ENCODE measurements at places on chromosomes 2 and 18.

GRCh38 chr2:135091681-135092080, 39.6 kb downstream of the RAB3GAP1 start:
- no peak for DNase-seq

DNA sequence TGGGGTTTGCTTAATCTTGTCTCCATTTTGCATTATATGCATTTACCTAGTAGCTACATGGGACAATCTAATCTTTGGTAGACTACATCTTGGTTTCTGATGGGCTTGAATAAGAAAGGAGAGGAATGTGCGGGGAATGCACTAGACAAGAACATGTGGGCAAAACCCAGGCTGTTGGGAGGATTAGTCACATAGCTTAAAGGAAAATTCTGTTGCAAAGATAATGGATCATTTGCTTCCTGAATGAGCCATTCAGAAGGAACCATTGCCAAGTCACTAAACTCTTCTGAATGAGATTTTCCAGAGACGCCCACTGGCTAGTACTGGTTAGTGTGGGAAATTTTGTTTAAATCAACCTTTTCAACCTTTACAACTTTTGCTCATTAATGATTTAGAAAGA, 84.8 kb downstream of the OSBPL6 start:
- DNase-seq = no peak

DNA sequence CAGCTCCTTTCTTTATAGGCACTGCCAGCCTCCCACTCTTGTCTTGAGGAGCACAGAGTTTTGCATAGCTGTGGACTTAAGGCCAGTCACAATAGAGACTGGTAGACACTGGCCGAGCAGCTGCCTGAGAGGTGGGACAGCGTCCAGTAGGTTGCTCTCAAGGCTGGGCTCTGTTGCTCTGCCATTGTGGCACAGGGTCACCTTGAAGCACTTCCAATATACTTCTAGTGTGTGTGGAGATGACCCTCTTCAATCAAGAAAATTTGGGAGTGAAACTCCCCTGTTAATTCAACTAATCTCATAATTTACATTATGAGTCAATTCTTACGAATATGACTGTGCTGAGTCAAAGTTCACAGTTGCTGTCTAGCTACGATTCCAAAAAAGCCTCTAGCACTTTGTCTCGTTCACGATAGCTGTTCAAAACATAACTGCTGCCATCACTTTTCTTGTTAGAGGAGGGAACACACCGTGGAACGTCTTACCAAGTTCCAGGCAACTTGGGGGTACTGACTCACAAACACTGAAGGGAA, 636.2 kb downstream of the EPHA4 start:
- no peak for DNase-seq

DNA sequence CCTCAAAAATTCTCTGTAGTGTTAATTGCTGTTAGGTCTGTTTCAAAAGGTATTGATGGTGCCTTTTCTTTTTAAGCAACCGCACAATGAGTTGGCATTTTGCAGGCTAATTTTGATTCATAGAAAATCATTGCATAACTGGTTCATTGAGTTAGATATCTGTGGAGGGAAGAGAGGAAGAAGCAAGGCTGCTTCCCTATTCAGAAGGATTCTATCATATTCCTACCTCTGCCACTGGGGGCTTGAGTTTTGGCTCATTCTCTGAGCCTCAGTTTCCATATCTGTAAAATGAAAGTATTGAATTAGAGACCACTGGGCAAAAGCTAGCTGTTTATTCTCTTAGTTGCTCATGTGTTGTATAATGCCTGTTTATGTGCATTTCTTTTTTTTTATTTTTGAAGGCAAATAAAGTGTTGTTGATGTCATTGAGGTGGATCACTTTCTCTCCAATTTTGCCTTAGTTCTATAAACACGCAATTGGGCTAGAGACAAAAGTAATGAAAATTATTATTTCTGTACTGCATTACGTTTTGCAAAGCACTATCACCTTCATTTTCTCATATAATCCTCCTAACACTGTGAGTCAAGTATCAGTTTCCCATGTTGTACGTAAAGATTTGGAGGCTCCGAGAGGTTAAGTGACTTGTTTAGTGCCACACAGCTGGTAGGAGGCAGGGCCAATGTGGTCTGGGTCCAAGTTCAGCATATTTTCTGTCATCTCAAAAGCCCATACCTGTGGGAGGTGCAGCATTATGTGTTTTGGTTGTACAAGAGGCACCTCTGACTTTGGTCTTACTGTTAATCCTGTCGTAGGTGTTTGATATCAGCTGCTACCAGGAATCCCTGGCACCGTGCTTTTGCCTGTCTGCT, 5.9 kb downstream of the TRIB2 start:
- no peak for DNase-seq

- DNase-seq = no peak
Observed at GRCh38 chr2:208798698-208799097, 392.1 kb downstream of the PTH2R start.

GRCh38 chr18:22198163-22198562, 28.8 kb downstream of the GATA6 start:
- DNase-seq = no peak

DNA sequence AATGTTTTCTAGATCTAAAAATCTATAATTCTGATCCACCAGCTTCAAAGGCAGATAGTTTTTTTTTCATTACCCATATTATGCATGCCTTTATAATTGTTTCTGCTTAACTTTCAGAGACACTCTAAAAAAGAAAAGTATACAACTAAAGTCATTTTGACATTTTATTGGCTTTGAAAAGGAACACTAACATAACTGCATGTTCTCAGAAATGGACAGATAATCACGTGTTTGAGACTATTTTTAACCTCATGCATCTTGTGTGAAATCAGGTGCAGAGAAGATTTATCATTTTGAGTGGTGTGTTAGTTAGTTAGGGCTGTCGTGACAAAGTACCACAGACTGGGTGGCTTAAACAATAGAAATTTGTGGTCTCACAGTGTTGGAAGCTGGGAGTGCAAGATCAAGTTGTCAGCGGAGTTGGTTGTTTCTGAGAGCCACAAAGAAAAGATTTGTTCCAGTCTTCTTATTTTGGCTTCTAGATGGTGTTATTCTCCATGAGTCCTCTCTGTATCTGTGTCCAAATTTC, 841.4 kb upstream of the LRATD1 start:
- DNase-seq = no peak

GRCh38 chr18:21164548-21165095, 53.0 kb upstream of the ROCK1 start:
- no peak for DNase-seq

- no peak for DNase-seq
Observed at GRCh38 chr2:68294913-68295312, 24.8 kb downstream of the CNRIP1 start.

DNA sequence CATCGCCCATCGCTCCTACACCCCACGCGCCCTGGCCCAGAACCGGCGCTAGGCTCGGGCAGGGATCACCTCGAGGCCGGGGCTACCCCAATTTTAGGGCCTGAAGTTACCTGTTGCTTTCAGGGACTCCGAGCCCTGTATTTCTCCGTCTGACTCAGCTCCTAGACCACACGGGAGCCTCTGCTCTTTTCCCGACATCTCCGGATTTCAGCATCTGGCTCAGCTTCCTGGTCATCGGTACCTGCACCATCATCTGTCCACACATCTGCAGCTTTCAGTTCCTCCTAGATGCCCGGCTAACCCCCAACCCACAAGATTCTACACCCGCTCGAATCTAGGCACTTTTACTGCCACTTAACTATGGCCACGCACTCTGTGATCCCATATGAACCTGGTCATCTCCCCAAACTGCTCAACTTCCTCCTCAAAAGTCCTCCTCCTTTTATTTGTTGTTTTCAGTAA, 12.1 kb upstream of the HMSD start:
- DNase-seq = no peak

DNA sequence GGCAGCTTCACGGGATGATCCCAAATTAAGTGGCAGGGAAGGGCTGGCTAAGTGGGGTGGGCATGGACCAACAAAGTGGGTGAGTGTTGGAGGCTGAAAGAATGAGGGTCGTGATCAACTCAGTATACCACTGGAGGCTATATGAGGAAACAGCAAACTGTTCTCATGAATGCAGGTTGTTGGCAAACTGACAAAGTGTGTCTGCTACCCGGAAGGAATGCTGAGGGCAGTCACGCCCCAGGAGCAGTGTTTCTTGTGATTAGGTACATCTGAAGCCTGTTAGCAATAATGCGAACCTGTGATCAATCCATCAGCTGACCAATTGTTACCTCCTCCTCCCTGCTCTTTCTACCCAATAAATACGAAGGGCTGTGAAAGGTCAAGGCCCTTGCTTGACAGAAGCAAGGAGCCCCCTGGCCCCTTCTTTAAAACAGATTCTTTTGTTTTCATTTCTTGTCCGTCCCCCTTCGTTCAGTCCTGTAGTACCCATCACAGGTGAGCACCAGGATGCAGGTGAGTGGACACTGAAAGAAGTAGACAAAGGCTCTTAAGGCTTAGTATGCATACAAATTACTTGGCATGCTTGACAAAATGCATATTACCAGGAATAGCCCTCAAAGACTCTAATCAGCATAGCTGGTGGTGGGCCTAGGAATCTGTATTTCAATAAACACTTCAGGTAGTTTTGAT, 67.9 kb downstream of the LOXHD1 start:
- no peak for DNase-seq

- DNase-seq = no peak
Observed at GRCh38 chr18:49023938-49024803, 73.4 kb upstream of the SMAD7 start.

GRCh38 chr2:164710837-164711765, 89.8 kb upstream of the GRB14 start:
- no peak for DNase-seq

GRCh38 chr2:108285616-108286015, 3.1 kb upstream of the SULT1C2 start:
- no peak for DNase-seq

DNA sequence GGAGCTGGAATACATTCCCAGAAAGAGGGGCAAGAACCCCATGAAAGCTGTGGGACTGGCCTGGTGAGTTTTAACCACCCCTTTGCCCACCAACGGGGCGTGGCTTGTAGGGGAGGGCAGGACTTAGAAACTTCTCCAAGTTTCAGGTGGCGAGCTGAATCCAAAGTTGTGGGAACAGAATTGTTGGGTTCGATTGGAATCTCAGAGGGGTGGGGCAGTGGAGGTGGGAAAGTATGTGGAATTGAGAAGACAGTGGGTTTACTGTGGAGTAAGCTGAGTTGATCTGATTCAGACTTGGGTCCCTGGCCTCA, 1.1 kb downstream of the PNKD start:
- no peak for DNase-seq

- DNase-seq = no peak
Observed at GRCh38 chr2:46000660-46001059, 296.5 kb upstream of the EPAS1 start.

DNA sequence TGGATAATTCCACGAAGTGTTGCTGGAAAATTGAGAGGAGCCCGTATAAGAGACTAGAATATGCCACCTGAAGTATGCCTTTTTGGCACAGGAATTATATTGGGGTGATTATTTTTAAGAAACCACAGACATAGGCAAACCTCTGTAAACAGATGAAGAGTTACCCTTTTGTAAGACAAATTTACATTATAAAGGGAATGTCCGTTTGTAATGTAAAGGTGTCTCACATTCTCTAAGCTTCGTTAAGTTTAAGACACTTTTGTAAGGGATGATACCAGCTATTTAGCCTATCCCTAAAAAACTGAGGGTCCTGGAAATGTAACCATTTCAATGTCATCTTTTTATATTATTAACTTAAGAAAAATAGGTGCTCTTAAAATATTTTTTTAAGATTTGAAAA, 432.8 kb upstream of the SYT4 start:
- DNase-seq = no peak

GRCh38 chr2:201255408-201256033, 4.8 kb upstream of the CASP8 start:
- no peak for DNase-seq

GRCh38 chr2:182372661-182373060, 54.2 kb downstream of the PDE1A start:
- DNase-seq = no peak

- DNase-seq = no peak
Observed at GRCh38 chr2:205607146-205607545, 75.2 kb upstream of the NRP2 start.

- DNase-seq = no peak
Observed at GRCh38 chr18:36772241-36772723, 56.5 kb downstream of the TPGS2 start.

DNA sequence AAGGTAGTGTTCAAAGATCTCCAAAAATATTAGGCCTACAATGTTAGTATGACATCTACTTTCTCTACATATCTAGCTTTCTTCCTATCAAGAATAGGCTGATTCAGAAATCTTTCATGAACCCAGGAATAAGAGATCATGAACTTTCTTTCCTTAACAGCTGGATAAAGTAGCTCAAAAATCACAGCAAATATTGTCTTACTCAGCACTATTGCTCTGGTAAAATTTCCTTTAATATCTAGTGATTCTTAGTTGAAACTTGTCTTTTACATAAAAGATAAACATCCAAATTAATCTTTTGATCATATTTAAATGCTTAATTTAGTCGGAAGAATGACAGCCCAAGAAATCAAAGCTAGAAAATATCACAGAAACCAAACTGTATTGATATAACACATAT, 131.9 kb downstream of the NOL4 start:
- DNase-seq = no peak

GRCh38 chr2:83742117-83742782, 716.8 kb downstream of the SUCLG1 start:
- no peak for DNase-seq

DNA sequence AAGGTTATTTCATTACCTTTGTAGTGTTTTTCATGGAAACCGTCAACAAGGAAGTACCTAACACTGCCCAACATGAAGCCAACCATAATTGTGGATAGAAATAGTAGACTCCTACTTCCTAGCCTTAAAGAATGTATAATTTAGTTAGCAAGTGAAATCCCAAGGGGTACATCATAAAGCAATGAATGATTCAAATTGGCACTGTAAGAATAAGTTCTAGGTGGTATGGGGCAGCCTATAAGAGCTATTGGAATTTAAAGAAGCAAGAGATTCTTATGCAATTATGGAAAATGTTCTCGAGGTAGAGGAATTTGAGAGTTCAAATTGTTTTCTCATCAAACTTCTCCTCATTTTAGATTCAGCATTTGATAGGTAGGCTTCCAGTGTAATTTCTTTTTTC, 157.9 kb downstream of the FMNL2 start:
- no peak for DNase-seq

DNA sequence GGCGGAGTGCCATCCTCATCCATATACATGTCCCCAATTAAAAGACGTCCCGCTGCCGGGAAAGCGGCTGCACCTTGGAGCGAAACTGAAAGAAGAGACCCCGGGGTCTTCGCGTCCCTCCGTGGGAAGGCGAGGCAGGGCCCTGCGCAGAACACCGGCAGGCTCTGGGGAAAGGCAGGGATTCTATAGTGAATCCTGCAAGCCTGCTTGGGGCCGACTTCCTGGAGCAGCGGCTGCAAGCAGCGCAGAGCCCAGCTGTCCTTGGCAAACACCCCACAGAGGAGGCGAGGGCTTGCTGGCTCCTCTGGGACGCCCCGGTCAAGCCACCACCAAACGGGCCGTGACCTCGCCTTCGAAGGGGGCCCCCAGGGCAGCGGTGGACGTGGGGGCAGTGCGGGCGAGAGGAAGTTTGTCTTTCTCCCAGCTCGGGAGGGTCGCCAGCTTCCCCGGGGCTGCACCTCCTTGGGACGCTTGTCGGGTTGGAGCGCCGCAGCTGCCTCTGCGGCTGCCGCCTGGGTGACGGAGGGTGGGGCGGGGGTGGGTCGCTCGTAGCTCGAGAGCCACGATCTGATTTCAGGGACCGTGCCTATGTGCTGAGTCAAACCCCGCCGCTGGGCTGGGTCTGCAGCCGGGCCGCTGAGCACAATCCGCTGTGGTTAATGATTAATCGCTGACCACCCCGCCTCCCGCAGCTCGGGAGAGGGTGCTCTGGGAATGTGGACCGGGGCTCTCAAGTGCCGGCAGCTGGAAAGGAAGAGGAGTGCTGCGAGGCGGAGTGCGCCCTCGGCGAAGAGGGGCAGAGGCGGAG, 486 bp upstream of the GPR39 start:
- no peak for DNase-seq
